ENCODE measurements at places on chromosomes 3 and 15. TPM values are rescaled to one million over a fixed set of nuclear protein-coding genes. Genes with fewer than 3 reads are reported as not detected.

- H3K27me3 ChIP-seq: no peaks in the 10 kb centered on the region
- no peaks in the 10 kb centered on the region for H3K36me3 ChIP-seq
- no peak for DNase-seq
- no peak overlapping the region for H3K27ac ChIP-seq
- no peak overlapping the region for H3K4me3 ChIP-seq
Measured at GRCh38 chr15:97790180-97790579, 170.3 kb upstream of the ARRDC4 start.

- H3K27me3 ChIP-seq: no peaks in the 10 kb centered on the region
- H3K4me1 ChIP-seq: peaks cover 20% of the 10 kb centered on the region
- DNase-seq: no peak
- H3K36me3 ChIP-seq: no peaks in the 10 kb centered on the region
Measured at GRCh38 chr3:38459499-38460048, 5.9 kb downstream of the ACVR2B start.

DNA sequence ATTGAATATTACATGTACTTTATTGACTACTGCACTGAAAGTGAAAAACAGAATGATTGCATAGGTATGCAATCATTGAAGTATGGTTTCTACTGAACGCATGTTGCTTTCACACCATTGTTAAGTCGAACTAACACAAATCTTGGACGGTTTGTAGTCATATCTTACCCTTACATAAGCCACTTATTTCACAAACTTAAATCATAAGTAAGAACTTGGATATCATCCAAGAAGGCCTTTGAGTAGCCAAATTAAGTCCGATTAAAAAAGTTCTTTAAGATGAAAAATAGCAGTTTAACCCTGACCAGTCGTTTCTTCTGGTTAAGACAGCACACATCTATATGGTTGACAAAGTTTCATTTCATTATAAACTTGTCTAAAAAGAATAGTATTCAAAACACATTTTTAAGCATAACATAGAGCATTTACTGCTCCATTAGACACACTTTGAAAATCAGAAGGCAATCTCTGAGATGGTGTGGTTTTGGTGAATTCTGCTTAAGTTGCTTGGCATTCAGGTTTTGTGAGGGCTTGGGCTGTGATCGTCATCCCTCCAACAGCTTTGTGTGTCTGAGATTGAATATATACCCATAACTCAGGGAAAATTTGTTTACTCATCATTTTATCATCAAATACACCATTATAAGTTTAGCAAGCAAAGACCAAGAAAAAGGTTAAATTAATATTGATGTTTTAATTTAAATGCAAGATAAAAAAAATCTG lies 92.2 kb downstream of the NFKBIZ start:
- no peaks in the 10 kb centered on the region for H3K4me1 ChIP-seq
- H3K27me3 ChIP-seq: no peaks in the 10 kb centered on the region
- no peak for DNase-seq
- H3K4me3 ChIP-seq: no peak overlapping the region
- H3K36me3 ChIP-seq: no peaks in the 10 kb centered on the region

DNA sequence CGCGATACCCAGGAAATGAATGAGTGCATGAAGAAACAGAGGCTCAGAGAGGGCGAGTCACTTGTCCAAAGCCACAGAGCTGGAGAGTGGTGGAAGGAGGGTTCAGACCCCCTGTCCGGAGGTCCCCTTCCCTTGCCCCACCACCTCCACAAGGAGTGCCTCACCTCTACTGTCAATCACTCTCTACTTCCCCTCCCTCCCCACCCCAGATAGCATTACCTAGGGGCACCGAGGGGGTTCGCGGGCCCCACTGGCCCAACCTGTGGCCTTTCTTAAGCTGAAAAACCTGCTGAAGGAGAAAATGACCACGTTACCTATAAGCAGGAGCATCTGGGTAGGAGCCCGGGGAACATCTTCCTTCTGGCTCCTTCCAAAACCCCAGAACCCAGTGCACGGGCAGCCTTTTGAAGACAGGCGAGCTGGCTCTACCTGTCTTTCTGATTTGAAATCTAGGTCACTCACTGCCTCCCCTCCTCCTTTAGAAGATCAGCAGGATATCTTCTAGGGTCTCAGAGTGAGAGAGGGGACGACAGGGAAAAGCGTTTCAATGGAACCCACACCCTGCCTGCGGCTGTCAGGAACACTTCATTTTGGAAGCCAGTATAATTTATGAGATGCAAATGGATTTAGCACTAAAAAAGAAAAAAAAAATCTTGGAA lies 89.9 kb upstream of the MEF2A start:
- no peak overlapping the region for H3K27ac ChIP-seq
- 0 out of 2 replicates have a peak, but pooled peaks cover 6% of the 10 kb centered on the region for H3K4me1 ChIP-seq
- DNase-seq: no peak
- no peaks in the 10 kb centered on the region for H3K36me3 ChIP-seq
- H3K4me3 ChIP-seq: no peak overlapping the region

DNA sequence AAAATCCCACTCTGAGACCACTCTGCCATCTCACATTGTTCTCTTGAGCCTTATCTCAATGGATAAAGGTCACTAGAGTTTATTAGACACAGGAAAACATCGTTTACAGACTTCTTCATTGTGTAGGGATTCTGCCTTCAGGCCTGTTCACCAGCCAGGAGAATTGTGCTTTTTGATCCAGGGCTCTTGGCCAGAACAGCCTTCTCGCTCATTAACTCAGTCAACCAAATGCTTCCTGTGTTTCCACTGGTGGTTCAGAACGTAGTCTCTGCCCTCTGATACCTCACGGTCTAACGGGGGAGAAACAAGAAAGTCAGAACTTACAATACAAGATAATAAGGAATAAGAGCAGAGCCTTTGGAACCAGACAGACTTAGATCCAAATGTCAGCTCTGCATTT lies 54.2 kb upstream of the TSEN2 start:
- H3K27me3 ChIP-seq: no peaks in the 10 kb centered on the region
- no peaks in the 10 kb centered on the region for H3K4me1 ChIP-seq
- no peak overlapping the region for H3K27ac ChIP-seq
- no peaks in the 10 kb centered on the region for H3K36me3 ChIP-seq
- DNase-seq: no peak

DNA sequence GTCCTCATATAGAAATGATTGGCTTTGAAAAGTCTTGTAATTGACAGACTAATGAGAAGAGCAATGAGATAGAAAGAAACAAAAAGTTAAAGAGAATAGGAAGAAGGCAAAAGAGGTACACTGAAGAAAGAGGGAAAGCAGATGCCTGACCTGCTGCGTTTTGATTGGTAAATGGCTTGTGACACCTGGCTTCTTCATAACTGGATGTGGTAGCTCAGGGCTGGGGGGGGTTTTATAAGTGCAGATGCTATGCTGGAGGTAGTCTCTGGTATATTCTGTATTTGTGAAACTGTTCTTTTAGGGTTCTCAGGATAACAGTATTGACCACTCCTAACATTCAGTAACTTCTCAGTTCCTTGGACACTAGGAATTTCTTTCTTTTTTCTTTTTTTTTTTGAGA lies 1.4 kb downstream of the STARD9 start:
- no peaks in the 10 kb centered on the region for H3K4me1 ChIP-seq
- no peaks in the 10 kb centered on the region for H3K36me3 ChIP-seq
- no peak for DNase-seq
- no peak overlapping the region for H3K27ac ChIP-seq
- no peak overlapping the region for H3K4me3 ChIP-seq

DNA sequence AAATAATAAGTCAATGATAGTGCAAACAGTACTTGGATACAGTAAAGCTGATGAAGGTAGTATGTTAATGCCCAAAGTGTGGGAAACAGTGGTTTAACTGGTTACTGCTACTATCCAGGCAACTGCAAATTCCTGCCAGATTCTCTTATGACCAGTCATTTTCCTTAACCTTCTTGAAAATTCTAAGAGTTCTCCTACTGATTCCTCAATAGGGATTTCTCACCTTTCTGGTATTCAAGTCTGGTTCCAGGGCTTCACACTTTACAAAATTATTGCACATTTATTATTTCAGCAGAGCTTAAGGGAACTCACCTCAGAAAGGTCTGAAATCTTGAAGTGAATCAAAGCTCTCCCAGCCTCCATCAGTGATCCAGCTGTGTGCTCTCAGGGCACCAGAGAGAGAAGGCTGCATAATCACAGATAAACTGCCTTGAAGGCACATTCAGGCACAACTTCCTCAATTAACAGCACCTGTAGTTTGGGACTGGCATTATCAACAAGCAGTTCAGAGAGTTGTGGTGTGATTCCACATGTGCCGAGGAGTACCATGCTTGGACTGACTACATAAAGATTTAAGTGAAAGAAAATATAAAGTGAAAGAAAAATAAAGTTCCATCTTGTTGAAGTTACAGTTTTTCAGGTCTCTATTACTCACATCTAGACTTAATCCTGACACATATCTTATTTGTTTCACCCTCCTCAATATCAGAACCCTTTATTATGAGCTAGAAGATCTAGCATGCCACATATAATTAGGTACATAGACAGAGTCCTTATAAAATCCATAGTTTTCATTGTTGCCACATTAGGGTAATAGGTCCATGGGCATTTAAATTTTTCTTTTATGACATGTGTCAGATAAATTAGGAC lies 59.5 kb upstream of the TIPARP start:
- H3K36me3 ChIP-seq: no peaks in the 10 kb centered on the region
- DNase-seq: no peak
- H3K27ac ChIP-seq: no peak overlapping the region
- H3K27me3 ChIP-seq: no peaks in the 10 kb centered on the region

DNA sequence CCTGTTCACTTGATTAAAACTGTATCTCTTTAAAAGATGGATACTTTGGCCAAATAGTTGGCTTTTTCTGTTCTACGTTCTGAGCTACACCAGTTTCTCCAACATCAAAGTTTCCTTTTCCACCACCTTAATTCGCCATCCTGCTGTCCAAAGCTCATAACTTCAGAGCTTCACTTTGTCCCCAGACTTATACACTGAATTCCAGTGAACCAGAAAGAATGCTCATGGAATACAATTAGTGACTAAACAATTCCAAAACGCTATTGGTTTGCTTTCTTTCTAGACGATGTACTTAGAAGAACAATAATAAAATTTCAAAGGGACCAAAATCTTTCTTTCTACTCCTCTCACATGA lies 23.2 kb downstream of the GPR15 start:
- H3K4me3 ChIP-seq: no peak overlapping the region
- H3K27ac ChIP-seq: no peak overlapping the region
- H3K27me3 ChIP-seq: no peaks in the 10 kb centered on the region
- no peak for DNase-seq

GRCh38 chr3:186705882-186706780 lies 11.0 kb upstream of the KNG1 start:
- peaks cover 5% of the 10 kb centered on the region for H3K4me1 ChIP-seq
- no peaks in the 10 kb centered on the region for H3K27me3 ChIP-seq
- H3K4me3 ChIP-seq: no peak overlapping the region
- H3K27ac ChIP-seq: no peak overlapping the region
- no peak for DNase-seq
- H3K36me3 ChIP-seq: no peaks in the 10 kb centered on the region

DNA sequence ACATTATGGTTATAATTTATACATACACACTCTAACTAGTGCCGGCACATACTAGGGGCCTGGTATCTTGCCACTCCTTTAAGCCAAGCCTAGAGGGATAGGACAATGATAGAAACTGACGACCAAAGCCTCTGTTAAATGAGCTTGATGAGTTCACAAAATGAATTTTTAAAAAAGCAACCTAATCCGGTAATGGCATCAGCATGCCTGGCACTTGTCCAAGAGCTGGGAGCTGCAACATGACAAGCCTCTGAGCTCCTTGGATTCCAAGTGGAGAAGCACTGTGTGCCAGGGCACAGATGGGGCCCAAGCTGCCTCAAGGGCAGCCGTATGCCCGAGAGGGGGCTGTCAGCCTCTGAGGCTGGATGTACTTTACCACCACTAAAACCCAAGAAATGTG lies 9.7 kb downstream of the ETV5 start:
- peaks cover 15% of the 10 kb centered on the region for H3K27me3 ChIP-seq
- H3K27ac ChIP-seq: no peak overlapping the region
- no peak for DNase-seq
- no peaks in the 10 kb centered on the region for H3K36me3 ChIP-seq
- peaks cover 24% of the 10 kb centered on the region for H3K4me1 ChIP-seq

DNA sequence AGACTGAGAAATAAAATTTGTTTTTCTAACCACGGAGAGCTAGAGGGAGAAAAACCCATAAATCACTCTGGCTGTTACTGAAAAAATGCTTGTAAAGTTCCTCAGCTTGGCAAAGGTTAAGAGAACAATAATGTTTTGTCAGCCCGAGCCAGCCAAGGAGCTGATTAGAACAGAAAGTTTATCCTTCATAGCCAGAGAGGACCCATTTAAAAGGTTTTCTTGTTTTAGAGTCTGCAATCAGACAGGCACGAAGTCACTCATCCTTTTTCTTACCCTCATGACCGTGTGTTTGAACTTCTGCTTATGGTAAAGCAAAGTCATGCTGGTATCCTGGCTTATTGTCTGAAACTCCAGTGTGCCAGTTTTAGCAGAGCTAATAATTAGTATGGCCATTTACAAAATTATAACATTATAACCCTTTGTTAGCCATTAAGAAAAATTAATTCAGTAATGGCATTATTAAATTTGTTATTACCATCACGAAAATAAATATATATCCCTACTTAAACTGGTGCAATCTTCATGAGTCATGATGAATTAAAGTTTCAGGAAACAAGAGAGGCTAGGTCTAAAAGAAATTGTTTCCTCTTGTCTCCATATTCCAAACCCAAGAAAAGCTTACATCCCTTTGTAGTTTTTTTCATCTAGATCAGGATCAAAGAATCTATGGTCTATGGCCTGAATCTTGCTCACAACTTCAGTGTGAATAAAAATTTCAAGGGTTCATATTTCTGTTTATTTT lies 13.5 kb upstream of the STXBP5L start:
- no peak for DNase-seq
- no peak overlapping the region for H3K27ac ChIP-seq

DNA sequence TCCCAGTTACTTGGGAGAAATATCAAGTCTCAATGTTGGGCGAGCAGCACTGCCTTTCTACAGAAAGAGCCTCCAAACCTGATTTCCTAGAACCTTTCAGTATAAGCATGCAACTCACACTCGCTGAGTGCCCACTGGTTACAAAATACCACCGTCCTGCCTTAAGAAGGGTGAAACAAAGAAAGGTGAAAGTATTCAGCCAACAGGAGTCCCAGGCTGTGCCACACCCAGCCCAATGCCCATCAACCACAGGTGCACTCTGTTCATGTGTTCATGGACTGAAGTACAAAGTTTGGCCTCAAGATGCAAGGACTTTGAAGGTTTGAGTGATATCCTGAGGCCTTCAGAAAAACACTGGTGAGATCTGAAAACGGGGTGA lies 34.0 kb downstream of the IL17RD start:
- H3K27ac ChIP-seq: peak overlapping the region; percentile 80
- peak; percentile 59 for DNase-seq
- H3K4me3 ChIP-seq: no peak overlapping the region
- no peaks in the 10 kb centered on the region for H3K36me3 ChIP-seq

MST1R gene
- total RNA-seq: 4.8 TPM

REC114 gene
- not detected for total RNA-seq

PTX3 gene
- total RNA-seq: 1.4 TPM

FBN1 gene
- 3.3 TPM for total RNA-seq

CYP11A1 gene
- total RNA-seq: 1.9 TPM

GABRA5 gene
- total RNA-seq: 15.0 TPM

CFAP100 gene
- total RNA-seq: not detected

ARID3B gene
- 115 TPM for total RNA-seq

RAMAC gene
- total RNA-seq: 33.5 TPM

PRTG gene
- 3.4 TPM for total RNA-seq

CNTN3 gene
- total RNA-seq: 0.13 TPM

CCR8 gene
- not detected for total RNA-seq
